CD4-positive, CD25-positive, alpha-beta regulatory T cell (primary cell): ENCODE measurements at places on chromosomes 3 and 15. TPM values are rescaled to one million over a fixed set of nuclear protein-coding genes. Genes with fewer than 3 reads are reported as not detected.

The RTP4 gene
- polyA plus RNA-seq, result 27.7 TPM

The TMCO5A gene
- not detected for polyA plus RNA-seq

The CORO2B gene
- polyA plus RNA-seq, result not detected

The FES gene
- polyA plus RNA-seq, result not detected

The TBC1D21 gene
- not detected for polyA plus RNA-seq

The SIDT1 gene
- 13.6 TPM for polyA plus RNA-seq

The ALS2CL gene
- 1.6 TPM for polyA plus RNA-seq

The CHRFAM7A gene
- polyA plus RNA-seq, result 0.16 TPM

The TGM4 gene
- 0.07 TPM for polyA plus RNA-seq

The IMPG2 gene
- polyA plus RNA-seq, result not detected

The MELTF gene
- polyA plus RNA-seq, result 0.10 TPM

The ABI3BP gene
- polyA plus RNA-seq, result not detected

The ISG20 gene
- 832 TPM for polyA plus RNA-seq

The ACTRT3 gene
- not detected for polyA plus RNA-seq

The FURIN gene
- polyA plus RNA-seq, result 8.6 TPM

The FEZF2 gene
- polyA plus RNA-seq, result not detected

The PTX3 gene
- polyA plus RNA-seq, result not detected

The PIGB gene
- polyA plus RNA-seq, result 17.8 TPM

The NTRK3 gene
- not detected for polyA plus RNA-seq
